ENCODE measurements at places on chromosomes 2 and 18. TPM values are rescaled to one million over a fixed set of nuclear protein-coding genes. Genes with fewer than 3 reads are reported as not detected.

The ALLC gene
- not detected for total RNA-seq

The LONRF2 gene
- 32.0 TPM for total RNA-seq

The FHOD3 gene
- 3.8 TPM for total RNA-seq

The LRRTM1 gene
- total RNA-seq, result 1.2 TPM

The IL1F10 gene
- total RNA-seq, result not detected

The CENPA gene
- not detected for total RNA-seq

The SCN1A gene
- not detected for total RNA-seq

The MAP2 gene
- total RNA-seq, result 211 TPM

The MREG gene
- 5.3 TPM for total RNA-seq

The KIF5C gene
- total RNA-seq, result 1.9 TPM

The ITPRIPL1 gene
- 0.63 TPM for total RNA-seq

The KCNK3 gene
- total RNA-seq, result 5.6 TPM

GRCh38 chr2:200787351-200788120 lies 24.2 kb upstream of the BZW1 start:
- DNase-seq, result peak; percentile 63

GRCh38 chr18:37176621-37176934 lies 347.7 kb downstream of the KIAA1328 start:
- DNase-seq, result no peak

DNA sequence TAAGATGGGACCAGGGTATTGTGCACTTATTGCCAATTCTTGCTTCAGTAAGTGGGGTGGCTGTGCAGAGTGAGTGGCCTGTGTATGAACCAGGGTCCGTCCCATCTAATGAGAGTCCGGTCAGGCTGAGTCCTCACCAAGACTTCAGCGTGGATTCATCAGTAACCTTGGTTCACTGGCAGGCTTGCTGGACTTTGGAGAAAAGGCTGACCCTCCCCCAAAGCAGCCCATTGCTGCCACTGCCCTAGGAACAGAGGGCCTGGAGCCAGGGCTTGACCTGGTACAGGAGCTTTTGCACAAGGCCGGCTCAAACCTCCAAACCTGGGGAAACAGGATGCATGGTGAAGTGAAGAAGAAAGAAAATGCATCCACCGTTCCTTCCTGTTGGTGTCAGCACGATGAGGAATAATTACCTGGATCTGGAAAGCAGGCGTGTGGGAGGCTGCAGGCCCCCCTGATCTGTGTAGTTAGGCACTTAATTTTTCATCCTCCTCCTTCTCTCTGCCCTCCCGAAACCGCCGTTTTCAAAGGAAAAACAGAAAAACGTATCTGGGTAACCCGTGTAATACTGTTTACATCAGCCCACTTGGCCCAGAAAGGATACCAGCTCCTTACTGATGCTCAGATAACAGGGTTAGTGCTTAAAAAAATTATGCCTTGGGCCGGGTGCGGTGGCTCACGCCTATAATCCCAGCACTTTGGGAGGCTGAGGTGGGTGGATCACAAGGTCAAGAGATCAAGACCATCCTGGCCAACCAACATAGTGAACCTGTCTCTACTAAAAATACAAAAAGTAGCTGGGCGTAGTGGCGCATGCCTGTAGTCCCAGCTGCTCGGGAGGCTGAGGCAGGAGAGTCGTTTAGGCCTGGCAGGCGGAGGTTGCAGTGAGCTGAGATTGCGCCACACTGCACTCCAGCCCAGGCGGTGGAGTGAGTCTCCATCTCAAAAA lies 147.7 kb downstream of the TGIF1 start:
- DNase-seq, result no peak

- no peak for DNase-seq
Observed at GRCh38 chr18:52813635-52814416, 473.8 kb downstream of the DCC start.

GRCh38 chr18:79687806-79688205 lies 8.2 kb downstream of the CTDP1 start:
- DNase-seq, result no peak

GRCh38 chr18:59699061-59699460 lies 1.8 kb upstream of the CCBE1 start:
- no peak for DNase-seq
